ENCODE measurements at places on chromosomes 5 and 9.

GRCh38 chr9:107819772-107820565 lies 330.4 kb upstream of the KLF4 start:
- DNase-seq: no peak

DNA sequence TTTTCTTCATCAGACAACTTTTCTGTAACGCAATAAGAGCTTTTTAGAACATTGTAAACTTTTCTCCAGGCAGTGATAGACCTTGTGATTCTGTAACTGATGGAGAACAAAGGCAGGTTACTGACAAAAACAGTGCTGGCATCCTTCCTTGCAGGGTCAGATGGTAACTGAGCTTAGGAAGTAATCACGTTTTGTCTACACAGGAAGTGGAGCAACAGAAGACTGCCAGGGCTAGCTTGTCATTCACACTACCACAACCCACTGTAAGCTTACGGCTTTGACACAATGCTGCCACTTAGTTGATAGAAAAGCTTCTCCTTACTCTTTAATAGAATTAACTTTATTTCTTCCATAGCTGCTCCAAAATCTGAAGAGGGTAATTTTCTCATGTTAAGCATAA lies 46.8 kb downstream of the FBN2 start:
- no peak for DNase-seq

- DNase-seq: no peak
Observed at GRCh38 chr5:42828671-42829070, 17.0 kb upstream of the SELENOP start.

DNA sequence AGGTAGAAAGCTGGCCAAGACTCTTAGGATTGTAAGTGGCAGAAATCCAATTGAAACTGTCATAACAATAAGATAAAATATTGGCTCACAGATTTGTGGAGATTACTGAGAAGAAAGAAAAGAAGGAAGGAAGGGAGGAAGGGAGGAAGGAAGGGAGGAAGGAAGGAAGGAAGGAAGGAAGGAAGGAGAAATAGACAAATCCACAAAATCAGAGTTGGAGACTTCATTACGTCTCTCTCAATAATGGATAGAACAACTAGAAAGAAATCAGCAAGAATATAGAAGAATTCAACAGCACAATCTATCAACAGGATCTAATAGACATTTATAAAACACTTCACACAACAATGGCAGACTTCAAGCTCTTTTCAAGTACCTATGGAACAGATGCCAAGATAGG lies 17.9 kb upstream of the PAM start:
- no peak for DNase-seq

DNA sequence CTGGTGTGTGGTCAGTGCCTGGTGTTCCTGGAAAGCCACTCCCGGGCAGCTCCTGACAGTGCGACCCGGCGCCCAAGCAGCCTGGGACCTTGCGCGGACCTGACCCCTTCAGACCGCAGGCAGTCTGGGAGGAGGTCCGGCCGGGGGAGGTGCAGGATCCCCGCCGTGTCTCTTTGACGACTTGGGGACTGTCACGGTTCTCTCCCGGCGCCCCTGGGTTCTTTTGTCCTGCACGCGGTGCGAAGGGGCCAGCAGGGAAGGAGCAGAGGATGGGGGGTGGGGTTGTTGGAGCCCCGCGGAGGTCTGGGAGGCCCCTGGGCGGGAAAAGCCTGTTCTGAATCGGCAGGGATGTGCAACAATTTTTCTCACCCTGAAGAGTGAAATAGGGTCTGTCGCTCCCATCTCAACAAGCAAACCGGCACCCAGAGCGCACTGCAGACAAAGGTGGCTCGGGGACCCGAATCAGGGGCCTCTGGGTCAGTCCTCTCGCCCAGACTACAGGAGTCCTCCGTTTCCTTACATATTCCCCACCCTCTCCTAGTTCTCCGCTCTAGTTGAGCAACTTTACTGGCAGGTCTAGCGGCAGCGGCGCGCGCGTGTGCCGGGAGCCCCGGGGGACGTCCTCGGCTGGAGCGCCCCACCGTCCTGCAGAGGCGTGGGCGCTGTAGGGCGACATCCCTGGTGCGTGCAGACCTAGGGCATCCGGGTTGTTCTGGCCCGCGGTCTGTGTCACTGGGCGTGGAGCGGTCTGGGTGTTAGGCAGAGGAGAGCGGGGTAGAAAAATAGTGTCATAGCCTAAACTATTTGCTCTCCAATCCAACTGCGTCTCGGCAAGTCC lies 1.2 kb downstream of the VCAN start:
- no peak for DNase-seq

DNA sequence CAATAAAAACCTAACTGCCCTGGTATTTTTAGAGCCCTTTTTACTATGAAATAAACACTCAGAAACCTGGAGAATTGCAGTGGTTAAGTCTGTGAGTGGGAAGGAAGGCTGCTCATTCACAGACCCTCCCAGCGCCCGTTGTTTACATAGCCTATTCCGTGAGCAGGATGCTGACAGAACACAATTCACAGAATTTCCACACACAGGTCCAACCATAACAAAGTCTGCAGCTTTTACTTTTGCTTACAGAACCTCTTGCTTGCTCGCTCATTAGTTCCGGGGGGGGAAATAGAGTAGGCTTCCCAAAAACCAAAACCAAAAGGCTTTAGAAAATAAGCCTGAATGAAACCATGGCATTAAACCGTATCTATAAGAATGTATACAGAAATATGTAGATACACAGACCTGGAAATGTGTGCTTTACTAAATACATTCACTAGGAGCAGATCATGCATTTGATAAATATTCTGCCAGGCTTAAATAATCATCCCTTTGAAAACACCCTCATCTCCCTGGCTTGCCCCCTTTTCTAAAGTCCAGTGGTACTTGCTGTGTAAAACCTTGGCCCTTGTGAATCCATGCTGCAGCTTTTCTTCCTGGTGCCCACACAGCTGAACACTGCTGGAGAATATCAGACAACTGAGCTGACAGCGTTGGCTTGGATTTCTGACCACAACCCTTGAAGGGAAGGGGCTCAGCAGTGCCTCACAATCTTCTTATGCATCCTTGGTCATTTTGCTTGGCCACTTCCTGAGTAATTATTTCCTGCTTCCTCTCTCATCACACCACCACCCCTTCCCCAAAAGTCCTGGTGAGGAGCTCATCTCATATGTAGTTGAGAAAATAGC lies 128.0 kb downstream of the FANCC start:
- DNase-seq: no peak

GRCh38 chr9:130433168-130433946 lies 11.4 kb upstream of the ASS1 start:
- no peak for DNase-seq

- no peak for DNase-seq
Observed at GRCh38 chr5:123441408-123441807, 18.2 kb upstream of the CEP120 start.

GRCh38 chr5:72477644-72478043 lies 29.6 kb downstream of the ZNF366 start:
- no peak for DNase-seq

GRCh38 chr9:32918628-32919027 lies 82.8 kb downstream of the APTX start:
- DNase-seq: no peak

GRCh38 chr5:94830520-94830919 lies 212.1 kb downstream of the SLF1 start:
- no peak for DNase-seq

DNA sequence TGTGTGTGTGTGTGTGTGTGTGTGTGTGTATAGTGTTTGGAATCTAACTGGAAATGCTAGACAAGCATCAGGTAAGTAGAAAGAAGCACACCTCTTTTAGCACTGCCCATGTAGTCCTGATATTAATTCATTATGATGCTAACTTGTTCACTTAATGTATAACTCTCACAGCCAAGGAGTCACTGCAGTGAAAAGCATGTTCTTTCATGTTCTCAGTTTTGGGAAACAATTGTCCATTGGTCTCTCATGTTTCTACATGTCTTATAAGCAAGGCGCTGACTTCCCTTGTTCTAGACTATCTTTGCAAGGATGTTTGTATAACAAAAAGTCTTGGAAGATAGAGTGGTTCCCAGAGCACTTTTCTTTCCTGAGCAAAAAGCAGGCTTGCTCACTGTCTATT lies 148.8 kb upstream of the TNPO1 start:
- no peak for DNase-seq

DNA sequence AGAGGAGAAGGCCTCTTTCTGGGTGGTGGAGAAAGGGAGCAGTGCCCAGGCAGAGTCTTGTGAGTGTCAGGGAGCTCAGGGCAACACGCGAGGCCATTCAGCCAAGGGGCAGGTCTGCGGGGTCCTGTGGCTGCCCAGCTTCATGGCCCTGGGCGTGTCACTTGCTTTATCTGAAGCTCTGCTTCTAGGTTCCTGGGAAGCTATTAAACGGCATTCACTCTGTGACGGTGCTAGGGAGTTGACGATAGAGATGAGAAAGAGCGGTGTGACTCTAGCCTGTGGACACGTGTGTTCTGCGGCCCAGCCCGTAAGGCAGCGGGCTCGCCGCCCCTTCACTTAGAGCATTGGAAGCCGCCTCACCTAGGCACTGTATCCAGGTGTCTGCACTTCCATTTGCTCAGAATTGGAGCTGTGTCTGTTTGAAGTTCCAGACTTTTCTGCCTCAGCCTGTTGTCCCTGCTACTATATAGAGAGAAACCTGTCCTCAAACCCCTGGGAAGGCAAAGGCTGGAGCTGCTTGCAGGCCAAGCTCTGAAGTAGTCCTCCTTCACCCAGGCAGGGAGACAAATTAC lies 88.3 kb downstream of the PHF2 start:
- no peak for DNase-seq

DNA sequence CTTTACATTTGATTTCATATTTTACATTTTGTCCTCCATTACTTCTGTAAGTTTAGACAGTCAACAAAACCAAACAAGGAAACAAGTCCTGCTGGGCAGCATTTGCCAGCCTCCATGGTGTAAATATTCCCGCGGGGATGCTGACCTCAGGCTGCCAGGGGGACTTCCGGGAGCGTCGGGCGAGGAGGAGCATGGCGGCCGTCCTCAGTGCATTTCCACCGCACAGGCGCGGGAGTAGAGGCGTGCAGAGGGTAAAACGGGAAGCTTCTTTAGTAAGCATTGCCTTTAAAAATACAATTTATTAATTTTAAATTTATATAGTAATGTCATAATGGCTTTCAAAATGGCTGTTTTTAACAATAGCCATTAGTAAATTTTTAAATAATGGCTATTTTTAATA lies 385.3 kb upstream of the IRX4 start:
- no peak for DNase-seq

GRCh38 chr5:68710514-68710913 lies 383.3 kb upstream of the SLC30A5 start:
- no peak for DNase-seq

DNA sequence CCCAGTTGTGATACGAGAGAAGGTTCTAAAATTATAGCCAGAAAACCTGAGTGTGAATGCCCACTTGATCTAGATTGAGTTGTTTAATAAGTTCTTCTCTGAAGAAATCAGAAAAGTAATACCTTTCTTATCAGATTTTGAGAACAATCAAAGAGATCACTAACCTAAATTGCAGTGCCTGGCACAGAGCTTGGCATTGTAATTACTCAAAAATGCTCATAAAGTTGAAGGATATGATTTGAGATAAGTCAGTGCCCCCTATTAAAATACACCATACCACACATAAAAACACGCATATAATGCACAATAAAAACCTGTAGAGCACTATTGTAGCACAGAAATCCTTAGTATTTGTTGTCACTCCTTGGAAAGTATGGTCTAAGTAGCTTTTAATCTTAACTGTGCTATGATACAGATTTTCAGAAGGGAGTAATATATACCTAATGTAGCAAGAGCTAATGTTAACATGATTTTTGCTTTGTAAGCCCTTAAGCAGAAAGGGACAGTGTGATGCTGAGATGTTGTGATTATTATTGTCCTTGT lies 257.5 kb upstream of the CDH18 start:
- DNase-seq: no peak

DNA sequence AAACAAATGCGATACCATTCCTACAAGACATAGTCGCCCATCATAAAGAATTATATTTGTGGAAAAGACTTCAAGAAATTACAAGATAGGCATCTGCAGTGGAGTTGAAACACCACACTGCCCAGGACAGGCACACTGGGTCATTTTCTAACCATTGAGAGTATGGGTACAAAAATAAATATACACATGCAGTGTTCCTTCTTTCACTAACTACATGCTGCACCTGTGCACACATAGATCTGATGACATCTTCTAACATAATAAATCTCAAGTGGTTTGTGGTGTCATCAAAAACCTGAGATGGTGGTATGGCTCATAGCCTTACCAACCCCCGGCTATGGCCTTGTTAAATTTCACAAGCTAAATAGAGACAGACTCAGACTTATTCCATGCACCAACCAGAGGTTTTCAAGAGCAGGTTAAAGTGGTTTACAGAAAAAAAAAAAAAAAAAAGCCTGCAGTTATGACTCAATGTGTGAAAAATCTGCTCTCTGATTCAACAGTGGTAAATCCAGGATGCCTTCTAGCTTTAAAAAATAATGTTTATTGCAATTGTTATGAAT lies 12.4 kb upstream of the NFIB start:
- no peak for DNase-seq

- DNase-seq: no peak
Observed at GRCh38 chr5:154984946-154985516, 28.5 kb upstream of the KIF4B start.

- DNase-seq: no peak
Observed at GRCh38 chr5:143801252-143801939, 10.6 kb upstream of the HMHB1 start.

GRCh38 chr9:134235366-134235765 lies 71.0 kb upstream of the RNU6ATAC start:
- DNase-seq: no peak

- no peak for DNase-seq
Observed at GRCh38 chr9:3578786-3579185, 53.0 kb upstream of the RFX3 start.

- no peak for DNase-seq
Observed at GRCh38 chr9:88321764-88322163, 66.5 kb upstream of the SPIN1 start.

- DNase-seq: no peak
Observed at GRCh38 chr5:10902145-10902544, 141.1 kb upstream of the DAP start.

DNA sequence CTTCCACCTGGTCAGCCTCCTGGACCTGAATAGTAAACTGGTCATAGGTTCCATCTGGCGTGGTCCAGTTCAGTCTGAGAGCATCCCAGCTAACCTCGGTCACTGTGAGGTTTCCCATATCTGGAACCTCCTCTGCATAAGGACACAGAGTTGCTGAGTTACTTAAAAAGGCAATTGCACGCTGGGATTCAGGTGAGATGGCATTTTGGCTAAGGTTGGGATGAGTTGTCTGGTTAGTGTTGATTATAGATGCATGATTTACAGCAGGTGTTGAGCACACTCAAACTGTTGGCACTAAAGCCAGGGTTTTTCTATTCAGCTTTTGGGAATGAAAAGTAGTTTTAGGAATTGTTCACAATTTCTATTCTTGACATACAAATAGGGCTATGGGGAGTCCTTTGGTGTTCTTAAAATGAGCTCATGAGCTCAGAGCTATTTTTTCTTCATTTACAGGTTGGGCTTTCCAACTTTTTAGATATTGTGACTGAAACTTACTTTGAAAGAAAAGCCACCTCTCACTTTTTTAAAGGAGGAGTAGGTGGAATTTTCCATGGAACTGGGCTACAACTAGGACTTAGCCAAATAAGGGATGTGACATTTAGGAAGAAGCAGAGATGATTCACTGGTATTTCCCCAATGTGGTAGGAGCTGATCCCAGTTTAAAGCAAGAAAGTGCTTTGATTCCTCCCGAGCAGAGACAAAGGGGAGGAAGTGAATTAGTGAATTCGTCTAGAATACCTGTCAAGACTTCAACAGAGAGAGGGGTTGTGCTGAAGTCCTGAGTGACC lies 54.7 kb downstream of the TNC start:
- no peak for DNase-seq
